ENCODE measurements at places on chromosomes 13 and 19.

DNA sequence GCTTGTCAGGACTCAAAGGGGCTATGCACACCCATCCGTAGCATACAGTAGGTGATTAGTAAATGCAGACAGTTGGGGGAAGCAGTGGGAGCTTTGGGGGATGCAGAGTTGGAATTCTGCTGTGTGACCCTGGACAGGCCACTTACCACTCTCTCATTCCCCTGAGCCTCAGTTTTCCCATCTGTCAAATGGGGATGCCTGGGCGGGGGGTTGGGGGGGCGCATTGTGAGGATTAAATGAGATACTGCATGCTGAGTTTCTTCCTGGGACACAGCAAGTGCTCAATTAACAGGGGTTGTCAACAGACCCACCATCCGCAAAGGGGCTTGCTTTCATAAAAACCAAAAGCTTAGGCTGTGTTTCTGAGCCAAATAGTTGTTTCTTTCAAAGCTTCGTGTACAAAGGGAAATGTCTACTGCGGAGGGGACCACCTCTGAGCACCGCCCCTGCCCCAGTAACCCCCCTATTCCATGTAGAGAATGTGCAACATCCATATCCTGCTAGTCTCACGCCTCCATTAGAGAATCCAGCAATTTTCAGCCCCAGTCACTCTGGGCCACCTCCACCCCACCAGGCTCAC lies 132.4 kb downstream of the IER2 start:
- DNase-seq = no peak

DNA sequence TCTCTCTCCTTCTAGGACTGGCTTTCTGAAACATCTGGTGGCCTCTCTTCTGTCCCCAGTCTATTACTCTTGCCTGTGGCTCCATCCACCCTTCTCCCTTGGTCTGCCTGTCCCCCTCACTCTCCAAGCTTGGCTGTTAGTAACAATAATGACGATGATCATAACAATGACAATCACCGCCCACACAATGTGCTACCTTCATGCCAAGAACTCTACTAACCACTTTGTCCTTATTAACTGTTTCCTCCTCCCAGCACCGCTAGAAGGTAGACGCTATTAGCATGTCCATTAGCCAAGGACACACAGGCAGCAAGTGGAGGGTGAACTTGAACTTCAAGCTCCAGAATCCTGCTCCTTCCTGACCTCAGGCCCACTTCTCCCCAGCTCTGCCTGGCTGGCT lies 2.7 kb downstream of the GYS1 start:
- no peak for DNase-seq

GRCh38 chr19:14187561-14187960 lies 18.4 kb downstream of the ADGRL1 start:
- no peak for DNase-seq

DNA sequence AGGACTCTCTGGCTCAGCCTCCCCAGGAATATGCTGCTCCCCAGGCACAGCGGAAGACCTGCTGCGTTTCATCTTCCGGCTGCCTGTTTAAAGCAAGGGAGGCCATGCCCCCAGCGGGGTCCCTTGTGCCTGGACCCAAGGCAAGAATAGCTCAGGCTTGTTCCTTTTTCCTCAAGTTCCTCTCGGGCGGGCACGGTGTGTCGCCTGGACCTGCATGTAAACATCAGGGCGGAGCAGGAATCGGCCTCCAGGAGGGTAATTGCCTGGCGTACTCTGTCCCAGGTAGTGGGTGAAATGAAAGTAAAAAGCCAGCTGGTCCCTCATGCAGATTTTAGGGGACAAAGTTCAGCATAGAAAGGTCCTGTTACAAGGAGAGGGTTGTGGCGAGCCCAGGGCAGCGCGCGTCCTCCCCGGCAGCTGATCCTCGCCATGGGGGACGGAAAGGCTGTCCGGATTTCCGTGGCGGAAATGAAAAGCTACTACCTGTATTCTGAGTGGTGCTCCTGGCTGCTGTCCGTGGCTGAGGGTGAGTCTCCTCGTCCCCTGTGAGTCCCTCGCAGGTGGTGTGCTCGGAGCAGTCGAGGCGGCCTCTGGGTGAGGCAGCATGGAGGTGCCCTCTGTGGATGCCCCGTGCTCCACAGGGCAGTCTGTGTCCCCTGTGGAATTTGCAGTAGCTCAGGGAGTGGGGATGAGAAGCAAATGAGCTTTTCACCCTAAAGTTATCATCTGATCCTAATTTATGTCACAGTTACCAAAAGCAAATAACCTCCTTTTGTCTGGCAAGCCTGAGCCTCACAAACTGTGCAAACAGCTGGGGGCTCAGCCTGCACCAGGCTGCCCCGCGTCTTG lies 16.2 kb downstream of the MCF2L start:
- DNase-seq = no peak

DNA sequence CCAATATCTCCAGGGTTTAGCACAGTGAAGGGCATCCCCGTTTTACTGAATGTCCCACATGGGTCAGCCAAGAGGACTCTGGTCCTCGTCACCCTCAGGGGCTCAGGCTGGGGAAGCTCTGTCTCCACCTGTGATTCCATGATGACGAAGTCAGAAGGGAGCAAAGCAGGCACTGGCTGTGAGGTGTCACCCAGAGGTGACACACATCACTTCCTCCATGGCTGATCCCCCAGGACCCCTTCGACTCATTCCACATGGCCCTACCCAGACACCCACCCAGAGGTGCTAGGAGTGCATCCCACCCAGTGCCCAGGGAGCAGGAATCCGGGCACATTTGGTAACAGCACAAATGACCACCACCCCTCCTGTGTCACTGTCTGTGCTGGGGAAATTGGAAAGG lies 145.2 kb upstream of the VSTM2B start:
- DNase-seq = no peak

DNA sequence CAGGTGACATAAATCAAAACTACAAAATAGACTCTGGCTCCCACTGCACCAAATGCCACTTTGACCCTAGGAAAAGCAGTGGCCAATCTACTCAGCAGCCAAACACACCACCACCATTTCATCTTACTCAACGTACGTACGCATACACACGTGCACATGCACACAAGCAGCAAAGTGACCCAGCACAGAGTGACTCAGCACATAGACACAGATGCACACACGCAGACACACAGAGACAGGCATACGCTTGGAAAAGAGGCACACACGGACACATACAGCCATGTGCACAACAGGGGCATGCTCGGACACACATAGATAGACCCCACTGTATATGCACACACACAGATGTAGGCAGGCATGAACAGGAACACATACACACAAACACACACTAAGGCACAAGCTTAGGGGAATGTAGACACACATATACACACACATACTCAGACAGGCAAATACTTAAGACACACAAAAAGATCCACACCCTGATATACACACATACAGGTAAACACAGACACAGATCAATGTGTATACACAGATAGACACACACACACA lies 37.3 kb downstream of the PEPD start:
- DNase-seq = no peak

- peak; percentile 85 for DNase-seq
Measured at GRCh38 chr13:79385694-79386093, 20.4 kb downstream of the RBM26 start.

GRCh38 chr13:48723168-48723567 lies 69.4 kb downstream of the CYSLTR2 start:
- no peak for DNase-seq

- no peak for DNase-seq
Measured at GRCh38 chr19:50427997-50428425, 4.7 kb upstream of the MYBPC2 start.

DNA sequence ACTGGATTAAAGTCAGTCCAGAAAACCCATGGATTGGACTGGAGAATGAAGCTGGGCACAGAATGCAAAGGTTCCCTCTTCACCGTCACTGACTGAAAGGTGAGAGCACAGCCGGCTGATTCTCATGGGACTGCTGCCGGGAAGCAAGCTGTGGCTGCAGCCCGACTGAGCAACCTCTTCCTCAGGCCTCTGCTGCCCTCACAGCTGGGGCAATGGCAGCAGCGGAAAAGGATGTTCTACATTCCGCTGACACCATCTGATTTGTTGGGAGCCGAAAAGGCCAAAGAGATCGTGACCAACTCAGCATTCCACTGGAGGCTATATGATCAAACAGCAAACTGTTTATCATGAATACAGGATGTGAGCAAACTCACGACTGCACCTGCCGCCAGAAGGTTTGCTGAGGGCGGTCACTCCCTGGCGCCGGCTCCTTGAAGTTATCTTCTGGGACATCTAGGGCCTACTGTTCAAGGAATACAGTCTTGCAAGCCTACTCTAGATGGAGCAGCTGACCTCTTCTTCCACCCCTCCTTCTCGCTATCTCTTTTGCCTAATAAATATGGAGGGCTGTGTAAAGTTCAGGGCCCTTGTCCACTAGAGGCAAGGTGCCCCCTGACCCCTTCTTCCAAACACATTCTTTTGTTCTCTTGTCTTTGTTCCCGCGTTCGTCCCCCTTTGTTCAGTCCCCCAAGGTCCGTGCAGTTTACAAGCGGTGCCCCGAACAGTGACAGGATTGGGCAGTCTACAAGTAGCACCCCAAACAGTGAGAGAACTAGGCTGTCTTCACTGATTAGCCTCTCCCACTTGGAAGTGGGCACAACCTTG lies 19.6 kb upstream of the SIGLEC6 start:
- no peak for DNase-seq

DNA sequence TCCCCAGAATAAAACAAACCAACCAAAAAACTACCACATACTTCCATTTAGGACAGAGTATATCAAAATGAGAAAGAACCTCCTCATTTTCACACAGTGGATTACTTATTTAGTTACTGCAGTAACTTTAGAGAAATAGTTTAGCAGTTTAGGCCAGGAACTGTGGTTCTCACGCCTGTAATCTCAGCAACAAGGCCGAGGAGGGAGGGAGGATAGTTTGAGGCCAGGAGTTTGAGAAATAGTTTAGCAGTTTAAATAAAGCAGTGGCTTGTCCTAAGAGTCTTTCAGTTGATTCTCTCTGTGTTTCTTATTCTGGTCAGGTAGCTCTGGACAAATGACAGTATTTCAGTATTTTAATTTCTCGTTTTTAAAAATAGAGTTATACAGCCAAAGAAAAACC lies 9.4 kb downstream of the HMGB1 start:
- DNase-seq = no peak

DNA sequence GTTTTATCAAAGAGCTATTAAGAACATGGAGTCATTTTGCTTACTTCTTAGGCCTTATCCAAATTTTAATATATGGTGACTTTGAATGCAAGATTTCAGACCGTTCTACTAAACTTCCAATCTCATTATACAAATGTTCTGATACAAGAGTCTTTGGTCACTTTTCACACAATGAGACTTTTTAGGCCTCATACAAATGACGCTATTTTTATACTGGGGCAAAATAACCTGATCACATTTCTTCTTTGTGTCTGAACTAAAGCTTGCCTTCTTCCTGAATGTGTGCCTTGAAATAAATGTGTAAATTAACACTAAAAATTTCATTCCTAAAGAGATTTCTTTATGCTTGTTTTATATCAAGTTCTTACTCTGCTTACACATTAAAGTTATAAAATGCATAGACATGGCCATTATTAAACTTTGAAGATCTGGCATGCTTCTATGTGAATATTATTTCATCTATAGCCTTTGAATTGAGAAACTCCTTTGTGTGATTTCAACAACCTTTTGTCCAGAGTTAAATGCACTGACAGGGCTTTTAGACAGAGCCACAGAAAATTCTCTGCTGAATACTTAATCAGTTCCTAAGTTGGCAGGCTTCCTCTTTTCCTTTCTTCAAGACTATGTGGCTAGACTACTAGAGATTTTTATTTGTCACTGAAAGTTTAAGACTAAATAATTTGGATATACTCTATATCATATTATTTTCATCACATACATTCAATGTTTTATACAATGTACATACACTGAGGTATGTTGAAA lies 86.1 kb downstream of the EDNRB start:
- DNase-seq = no peak

- no peak for DNase-seq
Measured at GRCh38 chr13:105341256-105341655, 1194.2 kb downstream of the EFNB2 start.

DNA sequence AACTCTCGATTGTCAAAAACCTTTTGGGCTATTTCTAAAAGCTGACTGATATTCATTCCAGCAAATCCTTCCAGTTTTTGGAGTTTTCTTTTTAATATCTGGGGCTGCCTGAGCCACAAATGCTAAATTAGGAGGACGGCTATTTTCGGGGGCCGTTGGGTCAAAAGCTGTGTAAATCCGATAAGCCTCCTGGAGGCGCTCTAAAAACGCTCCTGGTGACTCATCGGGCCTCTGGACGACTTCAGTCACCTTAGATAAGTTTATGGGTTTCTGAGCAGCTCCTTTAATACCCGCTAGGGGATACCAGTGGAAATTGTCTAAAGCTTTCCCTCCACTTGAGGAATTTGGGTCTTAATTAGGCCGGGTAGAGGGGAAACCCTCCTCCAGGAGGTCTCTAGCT lies 66.4 kb downstream of the ZNF730 start:
- no peak for DNase-seq

DNA sequence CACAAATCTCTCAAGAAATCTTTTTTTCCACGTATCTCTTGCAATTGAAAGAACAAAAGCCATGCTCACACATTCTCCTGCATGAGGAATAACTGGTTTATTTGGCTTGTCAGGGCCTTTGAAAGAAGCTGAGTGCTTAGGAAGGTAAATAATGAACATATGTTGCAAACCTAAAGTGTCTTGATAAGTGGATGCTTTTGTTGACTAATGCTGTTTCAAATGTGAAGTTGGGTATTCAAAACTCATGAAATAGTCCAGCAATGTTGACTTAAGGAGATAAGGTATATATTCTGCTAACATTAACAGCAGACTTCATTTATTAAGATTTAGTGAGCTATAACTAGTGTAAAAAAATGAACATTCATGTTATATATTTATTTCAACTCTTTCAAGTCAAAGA lies 1792.7 kb upstream of the MIR17HG start:
- no peak for DNase-seq

- DNase-seq = no peak
Measured at GRCh38 chr19:3057275-3057714, 5.0 kb downstream of the TLE5 start.

- peak; percentile 80 for DNase-seq
Measured at GRCh38 chr13:33743438-33744368, 74.2 kb upstream of the RFC3 start.

- no peak for DNase-seq
Measured at GRCh38 chr19:44992336-44993163, 8.7 kb upstream of the RELB start.

- DNase-seq = no peak
Measured at GRCh38 chr13:112348642-112349345, 27.4 kb upstream of the SPACA7 start.

GRCh38 chr19:38455031-38455430 lies 21.5 kb downstream of the RYR1 start:
- no peak for DNase-seq

GRCh38 chr13:23510979-23511735 lies 59.1 kb upstream of the TNFRSF19 start:
- peak; percentile 62 for DNase-seq

Measured in GM12878 (cell line).